Activated T-cell treated with anti-CD3 and anti-CD28 coated beads, Interleukin-2, amount 50 U/mL, for 72 hours (primary cell): ENCODE measurements at places on chromosomes 7 and 10.

DNA sequence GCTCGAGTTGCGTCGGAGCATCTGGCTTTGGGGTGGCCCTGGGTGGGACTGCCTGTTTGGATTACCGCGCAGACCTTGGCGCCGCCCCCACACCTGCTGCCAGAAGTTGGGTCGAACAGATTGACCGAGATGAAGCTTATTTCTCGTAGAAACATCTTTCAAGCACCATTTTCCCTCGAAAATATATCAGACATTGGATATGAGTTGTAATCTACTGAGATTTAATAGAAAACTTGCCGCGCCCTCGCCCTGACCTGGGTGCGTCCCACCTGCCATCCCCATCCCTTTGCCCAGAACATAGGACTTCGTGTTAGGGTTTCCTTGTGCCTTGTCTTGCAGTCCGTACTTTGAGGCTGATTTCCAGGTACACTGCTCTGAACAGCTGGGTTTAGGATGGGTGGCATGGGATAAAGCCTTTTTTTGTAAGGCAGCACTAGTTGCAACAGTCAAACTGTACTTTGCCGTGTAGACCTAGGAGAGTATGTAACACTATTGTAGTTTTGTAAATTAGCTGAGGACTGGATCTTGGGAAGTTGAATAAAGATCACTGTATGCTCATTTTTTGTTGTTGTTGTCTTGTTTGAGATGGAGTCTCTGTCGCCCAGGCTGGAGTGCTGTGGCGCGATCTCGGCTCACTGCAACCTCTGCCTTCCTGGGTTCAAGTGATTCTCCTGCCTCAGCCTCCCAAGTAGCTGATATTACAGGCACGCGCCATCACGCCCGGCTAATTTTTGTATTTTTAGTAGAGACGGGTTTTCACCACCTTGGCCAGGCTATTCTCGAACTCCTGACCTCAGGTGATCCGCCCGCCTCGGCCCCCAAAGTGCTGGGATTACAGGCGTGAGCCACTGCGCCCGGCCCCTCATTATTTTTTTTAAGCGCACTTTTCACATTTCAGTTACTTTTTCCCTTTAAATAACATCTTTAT lies 978 bp downstream of the OGDH start:
- DNase-seq: no peak

- no peak for DNase-seq
These were observed 21.3 kb upstream of the ST8SIA6 start for GRCh38 chr10:17475661-17476060.

- no peak for DNase-seq
These were observed 5.4 kb downstream of the MYOF start for GRCh38 chr10:93476756-93477155.

DNA sequence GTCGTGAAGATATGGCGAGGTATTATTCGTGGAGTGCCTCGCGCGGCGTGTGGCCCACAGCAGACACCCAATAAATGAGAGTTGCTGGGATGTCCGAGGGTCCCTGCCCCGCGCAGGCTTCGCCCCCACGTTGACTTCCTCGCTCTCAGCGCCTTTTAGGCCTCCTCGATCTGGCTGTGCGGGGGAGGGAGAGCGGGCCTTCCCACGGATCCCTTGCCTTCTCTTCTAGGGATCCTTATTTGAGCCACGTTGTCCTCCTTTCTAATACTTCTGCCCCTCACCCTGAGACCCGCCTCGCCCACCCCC lies 660 bp downstream of the VCL start:
- peak; percentile 21 for DNase-seq

GRCh38 chr10:100800931-100801330 lies 55.5 kb downstream of the PAX2 start:
- DNase-seq: no peak

DNA sequence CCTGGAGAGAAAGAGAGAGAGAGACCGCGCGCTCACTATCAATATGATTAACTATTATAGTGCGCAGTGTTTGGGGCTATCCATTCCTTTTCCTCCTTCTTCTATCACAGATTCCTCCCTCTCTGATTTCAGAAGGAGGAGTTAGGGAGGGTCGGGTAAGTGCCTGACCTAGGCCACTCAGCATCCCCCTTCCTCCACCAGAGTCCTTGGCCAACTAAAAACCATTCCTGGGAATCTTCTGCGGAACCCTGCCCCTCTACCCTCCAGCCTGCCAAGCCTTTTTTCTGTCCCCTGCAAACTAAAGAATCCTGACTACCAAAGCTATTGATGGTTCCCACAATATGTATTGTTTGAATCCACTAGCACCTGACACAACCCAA lies 256.2 kb upstream of the NFE2L3 start:
- no peak for DNase-seq
